ENCODE measurements at places on chromosomes 12 and 14. TPM values are rescaled to one million over a fixed set of nuclear protein-coding genes. Genes with fewer than 3 reads are reported as not detected.

- no peak for DNase-seq
Measured at GRCh38 chr12:122981036-122981471, 573 bp downstream of the ARL6IP4 start.

- DNase-seq: no peak
Measured at GRCh38 chr14:105212541-105213300, 31.6 kb upstream of the NUDT14 start.

- DNase-seq: no peak
Measured at GRCh38 chr12:81859521-81859920, 100.4 kb upstream of the PPFIA2 start.

TOMM20L gene
- total RNA-seq: not detected

DNA sequence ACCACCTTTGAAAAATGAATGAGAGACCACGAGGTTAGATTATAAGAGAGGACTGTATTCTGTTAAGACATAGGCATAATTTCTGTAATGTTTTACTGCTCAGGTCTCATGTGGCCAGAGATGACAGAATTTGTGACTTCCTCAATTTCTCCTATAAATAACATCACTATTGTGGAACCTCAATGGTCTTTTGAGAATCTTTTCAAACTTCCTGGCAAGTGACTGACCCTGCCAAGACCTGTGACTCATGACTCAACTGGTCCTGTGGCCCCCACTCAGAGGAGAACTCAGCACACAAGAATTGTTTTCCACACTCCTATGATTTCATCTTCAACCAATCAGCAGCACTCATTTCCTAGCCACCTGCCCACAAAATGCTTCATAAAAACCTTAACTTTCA is 508.2 kb upstream of the ATP2B1 start:
- DNase-seq: peak; percentile 85

GRCh38 chr12:34398706-34399630 is 376.7 kb downstream of the ALG10 start:
- DNase-seq: no peak

- DNase-seq: no peak
Measured at GRCh38 chr12:77537663-77538062, 293.0 kb upstream of the NAV3 start.

- DNase-seq: peak; percentile 38
Measured at GRCh38 chr14:20499108-20499507, 6.2 kb upstream of the RNASE10 start.

DNA sequence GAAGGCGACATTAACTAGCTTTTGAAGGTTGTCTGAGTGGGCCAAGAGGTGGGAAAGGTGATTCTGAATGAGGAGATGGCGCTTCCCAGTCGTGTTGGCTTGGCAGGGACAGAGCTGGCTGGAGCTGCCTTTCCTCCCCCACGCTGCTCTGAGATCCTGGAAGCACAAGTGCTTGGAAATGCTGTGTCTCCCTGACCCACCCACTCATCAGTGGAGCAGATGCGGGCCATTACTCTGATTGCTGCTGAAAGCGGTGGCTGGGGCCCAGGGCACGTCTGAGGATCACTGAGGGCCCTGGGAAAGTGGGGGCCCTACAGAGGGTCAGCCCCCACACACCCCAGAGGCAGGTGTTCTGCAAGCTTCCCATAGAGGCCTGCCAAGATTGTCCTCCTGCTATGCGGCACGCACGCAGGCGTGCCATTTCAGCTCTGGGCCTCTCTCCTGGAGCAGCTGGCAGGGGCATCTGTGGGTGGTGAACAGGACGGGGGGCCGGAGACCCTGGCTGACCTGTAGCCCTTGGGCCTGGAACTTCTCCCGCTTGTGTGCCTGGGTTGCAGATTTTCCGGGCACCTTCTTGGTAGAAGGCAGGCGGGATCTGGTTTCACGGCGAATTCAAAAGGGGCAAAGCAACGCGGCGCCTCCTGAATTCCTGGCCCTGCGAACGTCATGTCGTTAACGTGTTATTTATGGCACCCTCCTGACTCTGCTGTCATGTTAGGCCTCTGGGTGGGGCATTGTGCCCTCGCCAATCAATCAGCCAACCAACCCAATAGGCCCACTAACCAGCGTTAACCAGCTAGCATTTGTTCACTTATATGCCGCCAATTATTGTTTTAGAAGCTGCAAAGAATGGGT is 133.8 kb upstream of the TBX3 start:
- no peak for DNase-seq

GALC gene
- total RNA-seq: 15.7 TPM

- no peak for DNase-seq
Measured at GRCh38 chr12:89920866-89921265, 212.2 kb upstream of the ATP2B1 start.

Data from M059J (cell line).